ENCODE measurements at places on chromosomes 2 and 18. TPM values are rescaled to one million over a fixed set of nuclear protein-coding genes. Genes with fewer than 3 reads are reported as not detected.

GRCh38 chr18:35376742-35377695 is at the start of gene ZNF396:
Gene ZNF396 (minus strand): TSS chr18:35377337. CDS start chr18:35374292, 3,045 bp downstream.
- DNase-seq: peak; percentile 7

DNA sequence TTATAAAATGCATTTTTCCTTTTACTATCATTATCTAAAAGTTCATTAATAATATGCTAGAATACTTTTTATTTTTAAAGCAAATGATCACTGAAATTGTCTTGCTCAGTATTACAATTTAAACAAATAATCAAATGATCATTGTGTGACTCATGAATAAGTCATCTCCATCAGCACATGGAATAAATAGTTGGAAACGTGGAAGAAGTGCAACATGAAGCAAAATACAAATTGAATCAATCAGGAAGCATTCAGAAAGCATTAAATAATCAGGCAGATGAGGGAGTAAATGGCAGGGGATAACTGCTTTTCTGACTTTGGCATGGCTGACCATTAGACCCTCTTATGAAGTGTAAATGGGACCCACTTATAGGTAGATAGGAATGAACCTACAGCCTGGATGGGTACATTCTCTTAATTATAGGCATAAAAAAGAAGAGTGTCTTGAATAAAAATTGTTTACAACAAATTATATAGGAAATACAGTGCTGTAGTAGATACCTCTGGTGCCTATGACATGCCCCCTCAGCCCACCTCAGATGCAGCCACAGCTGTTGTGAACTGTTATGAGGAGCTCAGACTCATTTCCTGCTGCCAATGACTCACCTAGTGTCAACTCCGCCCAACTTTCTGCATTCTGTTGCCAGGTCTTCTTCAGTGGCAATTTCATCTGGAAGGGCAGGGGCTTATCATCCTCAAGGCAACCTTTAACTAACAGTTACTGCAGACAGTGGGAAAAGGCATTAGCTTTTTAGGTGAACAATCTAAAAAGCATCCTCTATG is 936.0 kb downstream of the TRIB2 start:
- DNase-seq: peak; percentile 13

Gene CCDC68
- total RNA-seq: 0.41 TPM

DNA sequence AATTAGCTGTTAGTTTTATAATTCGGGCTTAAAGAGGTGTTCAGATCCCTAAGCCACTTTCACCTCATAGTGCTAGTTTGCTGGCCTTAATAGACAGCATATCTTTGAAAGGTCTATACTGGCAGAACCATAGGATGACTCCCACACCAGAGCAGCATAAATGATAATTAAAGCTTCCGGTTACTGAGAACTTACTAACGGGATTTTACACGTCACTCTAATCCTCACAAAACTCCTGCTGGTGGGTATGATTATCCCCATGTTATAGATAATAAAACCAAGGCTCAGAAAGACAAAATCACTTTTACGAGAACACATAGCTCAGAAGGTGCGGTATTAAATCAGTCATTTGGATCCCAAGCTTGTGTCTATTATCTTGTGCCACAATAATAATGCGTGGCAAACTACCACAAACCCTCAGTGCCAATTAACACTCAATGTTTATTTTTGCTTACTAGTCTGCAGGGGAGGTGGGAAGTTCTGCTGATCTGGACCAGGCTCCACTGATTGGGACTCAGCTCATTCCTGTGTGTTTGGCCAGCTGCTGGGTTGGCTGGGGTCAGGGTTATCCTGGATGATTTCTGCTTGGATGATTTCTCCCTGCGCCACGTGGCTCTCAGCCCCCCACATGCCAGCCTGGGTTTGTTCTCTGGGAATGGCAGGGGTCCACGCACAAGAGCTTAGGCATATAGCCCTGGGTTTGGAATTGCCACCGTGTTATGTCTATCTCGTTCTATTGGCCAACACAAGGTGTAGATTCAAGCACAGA is 62.3 kb downstream of the TRIB2 start:
- DNase-seq: no peak

Gene PDCD1
- 0.15 TPM for total RNA-seq

DNA sequence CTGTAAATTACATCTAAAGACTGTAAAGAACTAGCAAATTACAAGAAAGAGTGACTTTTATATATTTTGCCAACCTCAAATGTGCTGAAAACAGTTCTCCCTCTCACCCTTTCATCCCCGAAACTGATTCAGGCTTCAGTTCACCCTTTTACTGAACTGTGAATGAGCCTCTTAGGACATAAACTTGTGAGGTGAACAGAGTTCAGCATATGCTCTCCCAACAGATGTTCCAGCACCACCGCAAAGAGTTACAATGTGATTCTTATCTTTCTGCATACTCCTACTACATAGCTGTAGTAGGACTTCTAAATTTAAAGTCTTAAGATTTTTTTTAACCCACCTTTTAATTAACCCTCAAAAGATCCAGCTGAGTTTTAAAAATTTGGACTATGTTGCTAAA is 1.2 kb upstream of the ZCCHC2 start:
- no peak for DNase-seq

DNA sequence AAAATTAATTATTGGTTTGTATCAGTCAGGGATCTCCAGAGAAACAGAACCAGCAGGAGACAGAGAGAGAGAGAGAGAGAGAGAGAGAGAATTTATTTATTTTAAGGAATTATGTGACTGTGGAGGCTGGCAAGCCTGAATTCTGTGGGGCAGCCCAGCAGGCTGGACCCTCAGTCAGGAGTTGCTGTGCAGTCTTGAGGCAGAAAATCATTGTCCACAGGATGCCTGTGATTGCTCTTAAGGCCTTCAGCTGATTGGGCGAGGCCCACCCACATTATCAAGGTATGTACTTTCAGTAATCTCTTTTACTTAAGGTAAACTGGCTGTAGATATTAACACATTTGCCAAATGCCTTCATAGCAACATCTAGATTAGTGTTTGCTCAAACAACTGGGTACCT is 155.3 kb downstream of the SEPTIN10 start:
- no peak for DNase-seq

GRCh38 chr2:38632980-38633379 is 30.3 kb upstream of the HNRNPLL start:
- no peak for DNase-seq

DNA sequence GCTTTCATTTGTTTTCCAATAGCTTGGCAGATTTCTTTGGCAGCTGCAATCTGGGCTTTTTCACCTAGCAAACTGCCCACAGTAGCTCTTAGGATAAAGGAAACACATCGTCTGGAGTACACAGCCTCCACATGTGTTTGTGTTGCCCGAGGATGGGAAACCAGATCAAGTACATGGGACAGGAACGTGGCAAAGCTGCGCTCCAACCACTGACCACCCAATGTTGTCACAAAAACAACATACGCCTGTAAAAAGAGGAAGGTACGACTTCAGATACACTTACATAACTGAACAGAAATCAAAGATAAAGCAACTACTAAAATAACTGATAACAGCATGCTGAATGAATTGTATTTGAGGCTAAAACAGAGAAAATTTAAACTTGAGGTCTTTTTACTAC is 15.5 kb downstream of the HEATR5B start:
- no peak for DNase-seq

Gene ABCG8
- 0.03 TPM for total RNA-seq

DNA sequence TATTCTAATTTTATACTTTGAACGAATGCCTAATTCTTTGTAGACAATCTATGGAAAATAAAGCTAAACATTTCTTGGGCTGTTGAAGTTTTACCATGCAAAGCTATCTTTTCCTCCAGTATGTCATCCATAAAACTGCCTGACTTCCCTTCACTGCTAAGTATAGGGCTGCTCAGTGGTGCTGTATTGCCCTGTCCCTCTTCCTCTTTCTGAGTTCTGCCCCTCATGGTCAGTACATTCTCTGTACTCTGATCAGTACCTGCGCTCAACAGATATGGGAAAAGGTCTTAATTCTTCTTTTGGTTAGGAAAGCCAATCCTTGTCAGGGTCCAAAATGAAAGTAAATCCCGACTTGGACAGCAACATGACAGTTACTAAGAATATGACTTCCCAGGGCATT is 321.9 kb downstream of the RAD51AP2 start:
- DNase-seq: no peak

DNA sequence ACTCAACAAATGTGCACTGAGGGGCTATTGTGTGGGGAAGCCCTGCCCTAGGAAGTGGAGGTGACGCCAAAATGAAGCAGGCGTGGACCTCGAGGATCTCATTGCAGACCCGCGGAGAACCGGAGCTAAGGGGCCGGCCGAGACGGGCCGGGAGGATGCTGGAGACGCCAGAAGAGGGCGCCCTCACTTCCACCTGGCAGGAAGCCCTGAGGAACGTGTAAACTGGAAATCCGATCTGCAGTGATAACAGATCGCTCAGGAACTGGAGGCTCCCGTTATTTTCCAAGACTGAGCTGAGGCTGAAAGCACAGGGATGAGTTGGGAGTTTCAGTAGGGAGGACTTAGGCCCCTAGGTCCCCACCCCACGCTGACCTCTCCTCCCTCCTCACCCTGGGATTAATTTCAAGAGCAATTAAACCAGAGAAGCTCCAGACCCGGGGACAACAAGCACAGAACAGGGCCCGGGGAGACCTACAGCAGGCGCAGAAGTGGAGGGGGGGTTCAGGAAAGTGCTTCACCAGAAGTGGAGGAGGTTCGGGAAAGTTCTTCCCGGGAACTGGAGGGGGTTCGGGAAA is 7.7 kb upstream of the COL6A3 start:
- no peak for DNase-seq

DNA sequence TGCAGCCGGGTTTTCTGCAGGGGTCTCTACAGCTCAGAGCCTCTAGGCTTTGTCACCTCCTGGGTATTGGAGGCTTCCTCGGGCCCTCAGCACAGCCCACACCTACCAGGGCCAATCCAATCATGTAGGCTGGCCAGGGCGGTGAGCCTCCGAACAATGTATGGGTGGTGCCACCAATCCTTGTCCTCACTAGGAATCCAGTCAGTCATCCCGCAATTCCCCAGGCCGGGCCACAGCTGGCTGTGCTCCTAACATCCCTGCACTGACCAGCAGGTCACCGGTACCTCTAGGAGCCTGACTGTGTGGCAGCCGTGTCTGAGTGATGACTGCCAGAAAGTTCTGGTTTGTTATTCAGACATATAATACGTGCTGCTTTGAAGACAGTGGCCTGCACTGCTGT is 129.4 kb downstream of the SH3RF3 start:
- no peak for DNase-seq

DNA sequence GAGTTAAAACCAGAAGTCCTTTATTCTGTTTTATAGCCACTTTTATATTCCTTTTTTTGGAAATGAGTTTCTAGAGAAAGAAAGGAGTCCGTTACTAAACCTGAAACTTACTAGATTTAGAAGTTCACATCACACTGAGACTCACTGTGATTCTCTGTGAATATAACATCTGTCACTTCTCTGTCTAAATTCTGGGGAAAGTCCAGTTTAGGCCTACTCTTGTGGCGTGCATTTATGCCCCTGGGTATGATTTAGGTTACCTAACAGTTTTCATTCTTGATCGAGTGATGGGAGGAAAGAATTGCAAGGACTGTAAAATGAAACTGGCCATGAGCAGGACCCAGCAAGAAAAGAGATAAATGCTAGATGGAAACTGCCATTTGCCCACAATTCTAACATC is 449.6 kb downstream of the SPAG16 start:
- DNase-seq: no peak

Gene NCKAP5
- 0.10 TPM for total RNA-seq

Gene MEIS1
- 2.0 TPM for total RNA-seq

Gene CCBE1
- 0.13 TPM for total RNA-seq

DNA sequence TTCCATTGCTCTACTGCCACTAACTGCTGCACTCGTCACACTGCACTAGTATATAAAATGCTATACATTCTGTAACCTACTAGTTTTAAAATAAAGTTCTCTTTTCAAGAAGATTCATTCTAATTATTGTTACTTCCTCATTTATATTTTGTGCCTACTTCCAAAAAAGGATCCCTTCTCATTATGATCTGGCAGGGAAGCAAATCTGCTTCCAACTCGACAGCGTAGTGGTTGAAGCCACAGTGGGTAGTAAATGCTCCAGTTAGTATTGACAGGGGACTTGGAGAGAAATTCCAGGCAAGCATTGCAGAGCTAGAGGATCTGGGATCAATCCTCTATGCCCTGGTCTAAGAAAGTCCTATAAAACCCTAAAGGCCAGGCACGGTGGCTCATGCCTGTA is 53.3 kb upstream of the AP1S3 start:
- no peak for DNase-seq

Gene NR4A2
- total RNA-seq: 0.85 TPM

DNA sequence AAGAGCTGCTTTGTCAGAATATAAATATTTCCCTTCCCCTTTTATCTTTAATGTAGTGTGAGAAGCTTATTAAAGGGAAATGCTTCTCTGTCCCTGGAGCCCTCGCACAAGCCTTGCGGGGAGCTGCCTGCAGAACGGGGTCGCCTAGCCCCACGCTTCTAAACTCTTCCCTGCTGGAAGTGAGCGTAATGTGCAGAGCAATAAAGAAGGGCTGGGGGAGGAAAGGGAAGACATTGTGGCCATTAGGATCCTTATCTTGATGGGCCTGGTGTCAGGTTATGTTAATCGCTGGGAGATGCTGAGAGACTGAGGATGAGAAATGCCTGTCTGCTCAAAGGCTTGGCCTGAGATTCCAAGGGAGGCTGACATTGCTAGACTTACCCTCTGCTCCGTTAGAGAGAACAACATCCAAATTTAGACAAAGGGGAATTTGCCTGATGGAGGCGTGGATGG is 18.9 kb upstream of the FZD7 start:
- DNase-seq: no peak

DNA sequence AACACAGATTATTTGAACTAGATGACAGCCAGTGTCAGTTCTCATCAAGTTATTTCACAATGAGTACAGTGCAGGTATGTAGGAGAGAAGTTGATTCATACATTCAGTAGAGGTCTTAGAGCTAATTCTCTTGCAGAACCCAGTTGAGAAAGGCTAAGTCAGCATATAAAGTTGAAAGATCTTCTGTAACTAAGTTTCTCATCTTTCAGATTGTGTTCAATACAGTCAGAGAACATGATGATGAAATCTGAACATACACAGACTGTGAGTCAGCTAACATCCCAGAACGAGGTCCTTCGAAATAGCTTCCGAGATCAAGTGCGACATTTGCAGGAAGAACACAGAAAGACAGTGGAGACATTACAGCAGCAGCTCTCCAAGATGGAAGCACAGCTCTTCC is 41.9 kb upstream of the LIMS1 start:
- DNase-seq: no peak

GRCh38 chr2:216013080-216013909 is at the start of gene MREG:
Gene MREG (minus strand): TSS chr2:216013551. CDS start chr2:216013327, 224 bp downstream.
- no peak for DNase-seq

DNA sequence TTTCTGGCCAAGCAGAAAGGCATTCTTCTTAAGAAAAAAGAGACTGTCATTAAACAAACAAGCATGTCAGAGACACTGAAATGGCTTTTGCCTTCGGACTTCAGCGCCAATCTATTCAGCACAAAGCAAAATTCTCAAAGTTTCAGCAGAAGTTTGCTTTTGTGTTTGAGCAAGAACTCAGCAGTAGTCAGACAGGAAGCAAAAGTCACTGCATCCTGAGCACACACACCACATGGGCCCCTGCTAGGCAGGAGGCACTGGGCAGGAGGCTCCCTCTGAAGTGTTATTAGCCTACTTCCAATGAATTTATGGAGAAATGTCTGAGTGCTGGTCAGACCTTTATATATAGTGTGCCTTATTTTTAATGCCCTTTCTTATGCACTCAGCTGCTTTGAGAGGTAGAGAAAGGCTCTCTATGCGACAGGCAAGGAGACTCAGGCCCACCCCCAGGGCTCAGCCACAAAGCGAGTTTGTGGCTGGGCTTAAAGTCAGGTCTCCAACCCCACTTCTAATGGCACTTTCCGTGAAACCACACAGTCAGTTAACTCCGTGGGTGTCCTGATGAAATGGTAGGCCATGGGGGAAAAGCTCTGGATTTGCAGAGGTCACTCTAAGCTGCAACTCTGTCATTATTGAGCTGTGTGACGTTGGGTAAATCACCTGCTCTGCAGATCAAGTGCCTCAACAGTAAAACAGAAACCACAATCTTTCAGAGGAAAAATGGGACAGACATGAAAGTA is 161.0 kb upstream of the TMEM200C start:
- peak; percentile 0 for DNase-seq

Measured in Panc1 (cell line).